ENCODE measurements at places on chromosomes 1 and 21.
A peak's percentile ranks its signal among the peaks of the same experiment; 100 is the strongest.

DNA sequence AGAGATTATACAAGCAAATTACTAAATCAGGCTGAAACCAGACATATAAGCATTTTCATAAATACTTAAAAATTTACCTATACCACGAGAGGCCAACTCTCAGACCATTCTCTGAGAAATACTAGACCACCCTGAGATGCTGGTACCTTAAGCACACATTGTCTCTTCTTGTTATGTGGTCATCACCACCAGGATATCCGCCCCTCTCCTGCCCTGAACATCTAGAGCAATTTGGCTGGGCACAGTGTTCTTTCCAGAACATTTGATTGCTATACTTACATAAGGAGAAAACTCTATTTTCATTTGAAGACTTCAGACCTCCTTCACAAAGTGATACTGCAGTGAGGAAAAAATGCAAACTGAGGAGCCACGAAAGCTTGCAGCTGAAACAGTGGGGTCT is 36.2 kb upstream of the DUSP10 start:
- no peak for DNase-seq

DNA sequence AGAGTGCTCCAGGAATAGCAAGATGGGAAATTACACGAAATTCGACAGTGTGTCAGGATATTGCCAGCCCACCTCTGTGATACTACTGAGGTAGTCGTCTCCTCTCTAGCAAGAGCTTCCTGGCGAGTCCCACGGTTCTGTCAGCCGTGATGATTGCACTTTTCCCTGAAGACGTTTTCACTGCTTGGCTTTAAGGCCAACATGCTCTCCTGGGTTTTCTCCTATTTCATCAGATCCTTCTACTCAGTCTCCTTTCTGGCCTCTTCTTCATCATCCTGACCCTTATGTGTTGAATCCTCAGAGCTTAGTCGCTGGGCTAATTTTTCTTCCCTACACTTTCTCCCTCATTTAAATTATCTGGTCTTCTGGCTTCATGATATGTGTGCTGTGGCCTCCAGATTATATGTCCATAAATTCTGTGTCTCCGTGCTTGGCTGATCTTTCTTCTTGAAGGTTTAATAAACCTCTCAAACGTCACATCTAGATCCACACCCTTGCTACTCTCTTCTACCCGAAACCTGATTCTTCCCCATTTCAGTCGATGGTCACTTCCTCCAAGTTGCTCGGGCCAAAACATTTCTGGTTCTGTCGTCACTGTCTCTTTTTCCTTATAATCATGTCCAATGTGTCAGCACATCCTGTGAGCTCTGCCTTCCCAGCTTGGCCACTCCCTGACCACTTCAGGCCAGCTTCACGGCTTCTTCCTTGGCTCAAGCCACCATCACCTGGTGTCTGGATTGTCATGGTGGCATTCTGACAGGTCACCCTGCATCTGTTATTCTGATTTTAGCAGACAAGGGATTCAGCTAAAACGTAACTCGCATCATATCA is 12.2 kb downstream of the OR2B11 start:
- peak; percentile 24 for DNase-seq

- no peak for DNase-seq
Observed at GRCh38 chr1:110113551-110113950, 1.3 kb downstream of the UBL4B start.

DNA sequence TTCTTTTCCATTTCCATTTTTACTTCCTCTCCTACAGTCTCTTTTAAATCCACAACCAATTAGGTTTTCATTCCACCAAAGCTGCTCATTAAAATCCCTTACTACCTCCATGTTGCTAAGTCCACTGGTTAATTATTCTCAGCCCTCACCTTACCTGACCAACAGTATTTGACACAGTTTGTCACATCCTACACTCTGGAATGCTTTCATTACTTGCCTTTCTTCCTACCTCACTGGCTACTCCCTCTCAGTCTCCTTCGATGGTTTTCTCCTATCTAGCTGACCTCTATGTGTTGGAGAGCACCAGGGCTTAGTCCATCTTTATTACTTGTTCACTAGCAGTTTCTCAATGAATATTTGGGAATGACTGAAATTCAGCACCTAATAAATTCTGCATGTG is 78.6 kb downstream of the NME7 start:
- no peak for DNase-seq

- no peak for DNase-seq
Observed at GRCh38 chr1:75548721-75549480, 62.0 kb downstream of the SLC44A5 start.

GRCh38 chr1:217482356-217483102 is 148.4 kb downstream of the GPATCH2 start:
- no peak for DNase-seq

DNA sequence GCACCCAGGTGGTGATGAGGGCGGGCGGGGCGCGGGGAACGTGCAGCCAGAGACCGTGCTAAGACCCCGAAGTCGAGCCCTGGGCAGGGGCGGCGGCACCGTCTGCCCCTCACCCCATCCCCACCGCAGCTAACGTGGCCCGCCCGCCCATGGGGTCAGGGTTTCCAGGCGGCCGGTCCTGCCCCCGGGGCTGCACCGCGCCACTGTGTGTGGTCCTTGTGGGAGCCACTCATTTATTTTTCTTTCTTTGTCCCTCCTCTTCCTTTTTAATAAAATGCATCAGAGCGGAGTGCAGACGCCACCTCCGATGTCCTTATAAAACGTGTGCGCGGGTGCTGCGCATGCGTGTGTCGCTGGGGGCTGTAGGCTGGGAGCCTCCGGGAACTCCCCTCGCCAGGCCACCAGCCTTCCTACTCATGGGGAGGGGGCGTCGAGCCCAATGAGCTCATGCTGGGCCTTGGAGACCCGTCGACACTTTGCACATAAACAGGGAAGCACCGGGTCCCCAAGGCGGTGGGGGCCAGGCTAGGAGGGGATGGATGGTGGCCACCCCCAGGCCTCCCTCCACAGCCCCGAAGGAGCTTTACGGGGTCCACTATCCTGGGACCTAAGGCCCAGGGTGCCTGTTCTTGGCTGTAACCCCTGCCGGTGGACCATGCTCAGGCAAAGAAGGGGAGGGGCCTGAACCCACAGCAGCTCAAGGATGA is 59.9 kb downstream of the WNT9A start:
- DNase-seq, result peak; percentile 78

GRCh38 chr1:32399843-32400242 is 5.6 kb upstream of the BSDC1 start:
- no peak for DNase-seq

DNA sequence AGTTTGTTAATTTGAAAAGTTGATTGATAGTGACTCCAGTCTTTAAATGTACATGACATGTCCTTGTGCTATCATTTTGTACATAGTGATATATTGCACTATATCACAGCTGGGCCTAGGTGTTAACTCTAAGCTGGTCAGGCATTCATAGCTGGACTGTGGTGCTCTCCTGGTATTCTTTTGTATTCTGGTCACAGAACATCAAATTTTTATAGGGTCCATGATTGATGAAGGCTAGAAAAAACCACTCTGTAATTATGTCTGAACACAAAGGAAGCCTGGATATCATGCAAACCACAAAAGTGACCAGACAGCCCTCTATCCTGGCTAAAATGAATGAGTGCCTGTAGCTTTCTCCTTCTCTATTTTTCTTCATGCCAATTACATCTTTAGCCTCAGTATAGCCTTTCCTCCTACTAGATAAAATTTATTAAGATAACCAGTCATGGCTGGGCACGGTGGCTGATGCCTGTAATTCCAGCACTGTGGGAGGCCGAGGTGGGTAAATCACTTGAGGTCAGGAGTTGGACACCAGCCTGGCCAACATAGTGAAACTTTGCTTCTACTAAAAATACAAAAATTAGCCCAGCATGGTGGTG is 134.9 kb upstream of the B3GALT2 start:
- no peak for DNase-seq

DNA sequence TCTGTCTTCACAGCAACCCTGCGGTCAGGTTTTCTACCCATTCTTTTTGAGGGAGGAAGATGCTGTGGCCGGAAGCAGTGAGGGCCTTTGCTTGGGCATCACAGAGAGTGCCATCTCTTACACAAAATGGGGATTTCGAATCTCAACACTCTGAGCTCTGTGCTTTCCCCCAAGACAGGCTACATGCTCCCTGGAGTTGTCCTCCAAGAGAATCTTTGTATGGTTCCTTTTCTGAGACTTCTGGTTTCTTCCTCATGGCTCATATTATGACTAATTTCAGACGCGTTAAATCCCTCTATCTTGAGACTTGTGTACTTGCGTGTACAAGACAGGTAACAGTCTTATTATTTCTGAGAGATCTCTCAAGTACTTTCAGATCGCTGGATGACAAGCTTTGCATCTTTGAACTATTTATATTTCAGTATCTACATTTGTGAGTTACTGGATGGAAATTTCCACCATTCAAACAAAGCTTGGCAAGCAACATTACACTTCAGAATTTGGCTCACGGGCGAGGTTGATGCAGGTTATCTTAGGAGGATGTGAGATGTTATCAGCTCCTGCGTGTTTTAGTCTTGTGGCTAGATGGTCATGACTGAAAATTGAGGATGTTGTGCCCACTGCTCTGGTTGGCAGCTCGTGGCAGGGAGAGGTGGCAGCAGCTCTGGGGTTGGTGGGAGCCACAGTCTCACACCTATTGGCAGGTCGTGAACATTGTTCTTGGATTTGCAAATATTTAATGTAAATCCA is 19.4 kb downstream of the ABCG1 start:
- DNase-seq, result no peak

- no peak for DNase-seq
Observed at GRCh38 chr1:160859166-160859565, 3.5 kb downstream of the CD244 start.

DNA sequence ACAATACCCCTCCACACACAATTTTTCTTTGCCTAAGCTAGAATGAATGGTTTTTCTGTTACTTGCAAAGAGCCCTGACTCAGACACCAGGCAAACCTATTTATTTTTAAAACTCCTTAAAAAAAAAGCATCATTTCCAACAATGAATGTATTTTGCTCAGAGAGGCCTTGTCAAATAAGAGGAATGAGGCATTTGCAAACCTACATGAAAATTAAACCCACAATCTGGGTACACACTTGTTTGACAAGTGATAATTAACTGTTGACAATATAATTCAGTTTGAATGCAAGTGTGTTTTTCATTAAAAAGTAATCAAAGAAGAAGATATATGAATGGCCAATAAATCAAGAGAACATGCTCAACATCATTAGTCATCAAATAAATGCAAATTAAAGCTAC is 339.5 kb downstream of the PTPRU start:
- no peak for DNase-seq

DNA sequence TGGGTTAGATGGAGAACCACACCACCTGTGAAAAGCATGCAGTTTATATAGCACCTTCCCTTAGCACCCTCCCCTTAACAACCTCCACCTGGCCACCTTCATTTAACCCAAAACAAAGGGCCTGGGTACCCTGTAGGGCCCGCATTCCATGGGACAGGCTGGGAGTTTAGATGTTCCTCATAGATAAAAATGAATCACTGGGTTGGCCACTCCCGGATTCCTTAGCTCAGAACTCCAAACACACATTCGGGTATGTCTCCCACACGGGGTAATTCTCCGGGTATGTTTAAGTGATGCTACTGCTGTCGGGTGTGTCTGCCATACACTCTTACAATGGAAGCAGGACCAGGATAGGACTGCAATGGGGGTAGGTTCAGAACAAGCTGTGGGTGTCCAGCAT is 43.9 kb upstream of the FOXO6 start:
- no peak for DNase-seq

DNA sequence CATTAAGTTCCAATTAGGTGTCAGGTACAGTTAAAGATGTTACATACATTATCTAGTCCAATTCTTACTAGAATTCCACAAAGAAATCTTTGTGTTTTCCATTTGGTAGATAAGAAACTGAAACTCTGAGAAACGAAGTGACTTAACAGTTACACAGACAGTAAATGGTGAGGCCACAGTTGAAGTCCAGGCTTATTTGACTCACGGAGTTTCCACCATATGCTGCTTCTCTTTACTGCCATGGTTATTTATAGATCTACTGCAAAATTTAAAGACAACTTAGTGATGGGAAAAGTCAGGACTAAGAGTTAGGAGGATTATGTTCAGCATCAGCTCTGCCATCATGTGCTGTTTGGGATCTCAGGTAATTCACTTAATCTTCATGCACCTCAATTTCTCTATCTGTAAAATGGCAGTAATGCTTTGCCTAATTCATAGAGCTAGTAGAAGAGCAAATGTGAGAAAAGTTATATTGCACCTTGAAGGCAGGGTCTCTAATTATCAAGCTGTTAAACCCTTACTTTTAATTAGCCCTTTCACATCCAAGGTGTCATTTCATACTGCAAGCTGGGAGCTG is 26.2 kb upstream of the SAMSN1 start:
- DNase-seq, result no peak

DNA sequence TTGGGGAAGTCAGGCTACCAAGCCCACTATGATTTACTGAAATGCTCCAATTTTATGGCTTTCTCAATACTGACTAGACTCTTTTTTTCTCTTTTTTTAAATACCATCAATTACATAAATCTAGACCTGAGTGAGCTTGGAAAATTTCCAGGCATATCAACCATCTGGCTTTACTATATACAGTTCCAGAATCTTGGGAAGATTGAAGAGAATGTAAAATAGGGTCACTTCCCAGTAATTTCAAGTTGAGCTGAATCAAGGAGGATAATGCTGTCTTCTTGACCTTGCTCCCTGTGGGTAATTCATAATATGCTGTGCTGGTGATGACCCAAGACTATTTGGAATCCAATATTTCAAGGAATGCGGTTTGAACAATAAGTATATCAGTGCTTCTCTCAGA is 108.1 kb downstream of the MAP3K21 start:
- no peak for DNase-seq

DNA sequence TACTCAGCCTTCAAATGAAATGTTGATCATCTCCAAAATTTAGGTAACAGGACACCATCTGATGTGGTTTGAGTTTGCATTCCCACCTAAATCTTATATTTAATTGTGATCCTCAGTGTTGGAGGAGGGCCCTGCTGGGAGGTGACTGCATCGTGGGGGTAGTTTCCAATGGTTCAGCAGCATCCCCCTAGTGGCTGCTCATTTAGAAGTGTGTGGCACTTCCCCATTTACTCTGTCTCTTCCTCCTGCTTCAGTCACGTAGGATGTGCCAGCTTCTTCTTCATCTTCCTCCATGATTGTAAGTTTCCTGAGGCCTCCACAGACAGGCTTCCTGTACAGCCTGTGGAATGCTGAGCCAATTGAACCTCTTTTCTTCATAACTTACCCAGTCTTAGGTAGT is 731.2 kb downstream of the USP25 start:
- DNase-seq, result no peak

- no peak for DNase-seq
Observed at GRCh38 chr1:168437821-168438220, 106.0 kb downstream of the XCL2 start.

- DNase-seq, result no peak
Observed at GRCh38 chr21:31957631-31958030, 84.8 kb downstream of the HUNK start.
